ENCODE measurements at places on chromosomes 7 and 10.

DNA sequence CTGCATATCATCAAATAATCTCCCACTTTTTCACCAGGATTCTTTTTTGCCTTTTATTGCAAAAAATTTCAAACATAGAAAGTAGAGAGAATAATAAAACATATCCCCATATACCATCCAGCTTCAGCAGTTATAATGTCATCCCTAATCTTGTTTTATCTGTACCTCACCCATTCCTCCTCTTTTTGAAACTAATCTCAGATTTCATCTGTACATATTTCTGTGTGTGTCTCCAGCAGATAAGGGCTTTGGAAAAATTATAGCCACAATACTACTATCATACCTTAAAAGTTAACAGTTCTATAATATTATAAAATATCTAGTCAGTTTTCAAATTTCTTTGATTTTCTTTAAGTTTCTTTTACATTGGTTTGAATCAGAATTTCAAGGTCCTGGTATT is 7.6 kb upstream of the ENTPD1 start:
- no peak for DNase-seq

DNA sequence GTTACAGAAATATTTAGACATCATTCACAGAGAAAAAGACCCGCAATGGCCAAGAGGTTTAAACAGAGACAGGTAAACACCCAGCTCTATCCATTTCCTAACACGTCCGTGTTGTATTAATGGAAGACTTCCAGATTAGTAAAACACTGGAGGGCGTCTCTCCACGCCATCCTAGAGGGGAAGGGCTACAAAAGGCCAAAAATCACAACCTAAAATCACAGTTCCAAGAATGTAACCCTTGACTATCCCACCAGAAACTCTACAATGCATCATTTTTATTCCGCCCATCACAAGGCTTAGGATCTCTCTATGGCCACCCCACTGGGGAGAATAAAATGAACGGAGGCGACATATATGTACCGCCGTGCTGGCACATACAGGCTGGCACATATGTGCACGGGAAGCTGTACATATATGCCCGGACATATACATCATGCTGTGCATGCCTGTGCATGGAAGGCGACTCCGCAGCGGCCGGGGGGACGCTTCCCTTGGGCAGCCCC is 734 bp downstream of the PCLO start:
- DNase-seq = no peak

DNA sequence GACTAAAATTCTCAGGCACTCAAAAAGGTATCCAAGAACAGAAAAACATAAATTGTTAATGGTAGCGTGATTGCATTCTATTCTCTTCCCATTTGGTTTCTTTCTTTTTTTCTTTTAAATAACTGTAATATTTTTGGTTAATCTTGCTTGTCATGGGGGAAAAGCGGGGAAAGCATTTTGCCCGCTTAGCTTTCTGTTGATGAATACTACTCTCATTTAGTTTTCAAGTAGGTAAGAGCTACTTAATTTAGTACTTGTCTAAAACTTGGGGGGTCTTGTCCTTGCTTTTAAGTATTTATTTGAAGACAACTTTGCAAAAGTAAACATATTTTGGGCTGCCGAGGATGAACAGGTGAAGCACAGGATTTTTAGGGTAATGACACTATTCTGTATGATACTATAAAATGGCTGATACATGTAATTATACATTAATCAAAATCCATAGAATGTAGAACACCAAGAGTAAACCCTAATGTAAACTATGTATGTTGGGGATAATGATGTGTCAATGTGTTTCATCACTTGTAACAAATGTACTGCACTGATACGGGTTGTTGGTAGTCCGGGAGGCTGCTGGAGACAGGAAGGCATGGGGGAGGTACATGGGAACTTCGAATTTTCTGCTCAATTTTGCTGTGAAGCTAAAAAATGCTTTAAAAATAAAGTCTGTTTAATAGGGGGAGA is 1.7 kb downstream of the TES start:
- DNase-seq = no peak

DNA sequence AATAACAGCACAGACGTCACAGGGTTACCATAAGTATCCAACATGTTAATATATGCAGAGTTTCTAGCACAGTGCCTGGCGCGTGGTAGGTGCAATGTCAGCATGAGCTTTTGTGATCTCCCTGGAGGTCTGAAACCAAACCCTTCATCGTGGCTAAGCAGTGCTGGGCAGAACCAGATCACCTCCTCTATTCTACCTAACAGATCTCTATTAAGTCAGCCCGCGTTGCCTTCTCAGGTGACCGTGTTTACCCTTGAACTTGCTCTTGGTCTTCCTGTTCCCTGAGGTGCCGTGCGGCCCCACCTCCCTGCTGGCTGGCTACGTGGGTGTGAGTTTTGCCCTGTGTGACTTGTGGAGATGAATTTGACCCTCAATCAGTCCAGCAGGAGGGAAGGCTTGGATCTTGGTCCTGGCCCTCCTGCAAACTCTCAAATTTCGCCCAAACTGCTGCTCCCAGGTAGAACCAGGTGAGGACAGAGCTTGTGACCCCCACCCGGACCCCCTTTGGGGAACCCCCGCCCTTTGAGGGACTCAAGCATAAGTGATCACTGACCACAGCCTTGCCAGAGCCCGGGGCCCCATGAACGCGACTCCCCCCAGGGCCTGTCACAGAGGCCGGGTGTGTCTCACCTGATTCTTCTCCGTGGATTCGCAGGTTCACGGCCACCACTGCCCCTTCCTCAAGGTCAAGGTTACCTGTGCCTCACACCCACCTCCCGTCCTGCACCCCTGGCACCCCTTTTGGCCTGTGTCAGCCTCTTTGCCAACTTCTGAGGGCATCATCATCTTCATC is 54.2 kb downstream of the ELFN1 start:
- DNase-seq = no peak

GRCh38 chr10:133401981-133402725 is 8.2 kb downstream of the MTG1 start:
- DNase-seq = no peak

DNA sequence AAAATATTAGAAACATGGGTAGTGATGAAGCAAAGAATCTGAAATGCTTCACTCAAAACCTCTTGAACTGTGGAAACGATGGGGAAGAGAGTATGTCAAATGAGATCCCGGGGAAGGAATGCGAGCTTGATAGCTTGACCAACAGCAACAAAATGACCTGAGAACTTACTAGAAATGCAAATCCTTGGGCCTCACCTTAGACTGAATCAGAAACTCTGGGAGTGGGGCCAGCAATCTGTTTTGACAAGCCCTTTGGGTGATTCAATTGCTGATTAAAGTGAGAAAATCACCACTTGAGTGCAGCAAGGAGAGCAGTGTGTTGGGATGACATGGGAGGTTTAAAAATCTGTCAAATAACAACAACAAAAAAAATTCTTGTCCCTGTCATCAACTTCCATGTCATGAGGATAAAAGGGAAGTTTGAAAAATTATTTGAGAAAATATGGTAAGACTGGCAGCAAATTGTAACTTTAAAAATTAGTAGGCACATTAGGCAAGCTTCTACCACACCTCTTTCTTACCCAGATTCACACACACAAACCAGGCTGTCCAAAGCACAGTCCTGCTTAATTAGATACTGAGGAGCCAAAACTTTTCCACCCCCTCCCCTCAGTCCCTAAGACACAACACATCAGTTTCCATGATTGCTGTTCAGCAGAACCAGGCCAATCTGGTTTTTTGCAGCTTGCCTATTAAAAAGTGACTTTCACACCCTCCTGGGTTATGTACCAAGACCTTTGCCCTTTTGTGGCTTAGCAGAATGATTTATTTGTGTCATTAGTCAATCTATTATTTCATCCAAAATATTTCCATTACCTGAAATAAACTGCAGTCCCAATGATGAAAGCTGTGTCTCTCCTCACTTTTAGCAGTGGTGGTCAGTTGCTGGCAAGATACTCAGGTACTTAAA is 15.6 kb downstream of the CALCR start:
- no peak for DNase-seq

- DNase-seq = no peak
These were observed 177.6 kb downstream of the PLXDC2 start for GRCh38 chr10:19993714-19994315.

DNA sequence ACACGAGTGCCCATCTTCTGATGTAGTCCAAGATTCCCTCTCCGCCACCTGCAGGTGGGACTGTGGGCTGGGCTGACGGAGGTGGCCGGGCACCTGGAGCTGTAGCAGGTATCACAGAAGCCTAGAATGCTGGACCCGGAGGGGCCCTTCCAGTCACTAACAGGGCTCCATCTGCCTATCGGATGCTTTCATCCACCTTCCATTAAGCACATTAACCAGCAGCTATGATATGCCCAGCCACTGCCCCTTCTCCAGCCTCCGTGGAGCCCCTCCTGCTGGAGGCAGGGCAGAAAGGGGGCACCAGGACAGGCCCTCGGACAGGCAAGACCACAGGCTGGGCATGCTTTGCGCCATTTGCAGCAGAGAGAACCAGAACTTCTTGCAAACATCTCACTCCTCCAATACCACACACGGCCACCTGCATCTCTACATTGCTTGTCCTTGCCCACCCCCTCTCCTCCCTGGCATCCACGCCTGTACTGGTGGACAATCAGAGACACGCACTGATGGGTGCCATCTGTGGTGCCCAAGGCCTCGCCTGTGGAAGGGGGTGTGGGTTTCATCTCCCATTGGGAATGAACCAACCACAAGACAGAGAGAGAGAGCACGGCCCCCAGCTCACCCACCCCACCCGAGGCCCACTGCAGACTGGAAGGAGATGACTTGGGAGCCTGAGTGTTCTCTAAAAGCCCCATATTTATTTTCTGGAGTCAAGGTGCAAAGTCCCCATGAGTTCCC is 16.8 kb downstream of the PRKAG2 start:
- DNase-seq = no peak

DNA sequence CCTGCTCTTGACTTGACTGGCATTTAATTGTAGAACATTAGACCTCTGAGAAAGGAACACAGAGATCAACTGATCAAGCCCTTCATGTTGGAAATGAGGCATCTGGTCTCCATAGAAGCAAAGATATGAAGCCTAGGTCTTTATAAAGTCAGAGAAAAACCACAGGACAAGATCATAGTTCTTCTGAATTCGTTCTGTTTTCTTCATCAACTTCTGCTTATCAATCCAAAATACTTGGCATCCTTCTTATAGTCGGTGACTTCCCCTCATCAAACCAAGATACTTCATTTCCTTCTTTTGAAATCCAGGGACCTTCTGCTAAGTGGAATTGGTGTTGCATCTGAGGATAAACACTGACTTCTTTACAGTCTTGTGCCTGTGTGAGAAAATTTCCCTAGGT is 77.1 kb upstream of the PRKCQ start:
- no peak for DNase-seq

DNA sequence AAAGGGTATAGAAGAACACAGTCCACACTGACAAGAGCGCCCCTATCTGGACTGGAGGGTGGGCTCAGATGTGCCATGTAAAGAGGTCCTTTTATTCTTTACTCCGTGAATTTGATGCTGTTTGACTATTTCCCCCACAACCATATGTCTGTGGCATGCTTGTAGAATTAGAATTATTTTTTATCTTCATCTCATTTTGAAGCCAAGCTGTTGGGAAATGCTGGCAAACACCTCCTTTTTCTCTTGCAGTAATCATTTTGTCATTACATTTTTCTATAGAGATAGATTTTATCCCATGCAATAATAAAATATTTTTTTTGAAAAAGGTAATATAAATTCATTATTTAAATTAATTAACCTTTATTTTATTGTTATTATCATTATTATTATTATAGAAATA is 926.6 kb upstream of the AUTS2 start:
- no peak for DNase-seq

- no peak for DNase-seq
These were observed 1.3 kb downstream of the TFPI2 start for GRCh38 chr7:93889261-93889660.

DNA sequence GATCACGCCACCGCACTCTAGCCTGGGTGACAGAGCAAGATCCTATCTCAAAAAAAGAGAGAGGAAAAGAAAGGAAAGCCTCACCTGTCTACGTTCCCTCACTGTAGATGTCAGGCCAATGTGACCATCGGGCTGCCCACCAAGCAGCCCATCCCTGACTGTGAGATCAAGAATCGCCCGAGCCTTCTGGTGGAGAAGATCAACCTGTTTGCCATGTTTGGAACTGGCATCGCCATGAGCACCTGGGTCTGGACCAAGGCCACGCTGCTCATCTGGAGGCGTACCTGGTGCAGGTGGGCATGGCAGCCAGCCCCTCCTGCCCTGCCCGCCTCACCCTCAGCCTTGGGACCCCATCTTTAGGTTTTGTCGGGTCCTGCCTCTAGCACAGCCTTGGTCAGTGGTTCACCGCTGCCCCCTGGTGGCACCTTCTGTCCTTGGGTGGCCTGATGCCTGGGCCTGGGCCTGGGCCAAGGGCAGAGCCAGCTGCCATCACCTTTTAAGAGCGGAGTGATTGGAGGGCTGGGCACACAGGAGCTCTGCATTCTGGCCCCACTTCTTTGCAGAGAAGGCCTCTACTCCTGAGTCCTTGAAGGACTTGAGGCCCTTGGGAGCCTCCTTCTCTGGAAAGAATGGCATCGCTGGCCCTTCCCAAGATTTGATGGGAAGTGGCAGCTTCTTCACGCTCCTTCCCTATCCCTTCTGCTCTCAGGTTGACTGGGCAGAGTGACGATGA is 14.4 kb upstream of the AHCYL2 start:
- peak; percentile 82 for DNase-seq

DNA sequence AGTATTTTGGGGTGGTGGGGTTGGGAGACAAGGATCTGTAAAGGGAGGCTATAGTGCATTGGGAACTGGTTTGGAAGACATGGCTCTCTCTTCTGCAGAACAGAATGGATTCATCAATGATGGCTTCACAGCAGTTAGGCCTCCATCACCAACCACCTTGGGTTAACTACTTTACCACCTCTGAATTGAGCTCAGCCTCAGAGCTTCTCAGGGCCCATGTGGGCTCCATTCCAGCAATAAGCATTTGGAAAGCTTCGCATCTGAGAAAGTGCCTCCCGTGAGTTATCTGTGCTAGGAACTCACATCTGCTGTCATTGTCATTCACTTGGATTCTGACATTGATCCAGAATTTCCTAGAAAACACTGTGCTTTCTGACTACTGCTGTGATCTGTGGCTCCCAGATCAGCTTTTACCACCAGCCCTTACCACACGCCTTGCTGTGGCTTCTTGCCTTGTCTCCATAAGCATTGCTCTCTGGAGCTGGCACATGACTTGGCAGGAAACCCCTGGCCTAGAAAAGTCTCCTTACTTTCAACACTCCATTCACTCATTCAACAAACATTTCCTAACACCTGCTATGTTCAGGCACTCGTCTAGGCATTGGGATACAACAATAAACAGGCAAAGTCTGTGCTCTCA is 70.7 kb upstream of the ADO start:
- DNase-seq = peak; percentile 50

- DNase-seq = no peak
These were observed 27.0 kb downstream of the PDZD8 start for GRCh38 chr10:117348236-117348635.

DNA sequence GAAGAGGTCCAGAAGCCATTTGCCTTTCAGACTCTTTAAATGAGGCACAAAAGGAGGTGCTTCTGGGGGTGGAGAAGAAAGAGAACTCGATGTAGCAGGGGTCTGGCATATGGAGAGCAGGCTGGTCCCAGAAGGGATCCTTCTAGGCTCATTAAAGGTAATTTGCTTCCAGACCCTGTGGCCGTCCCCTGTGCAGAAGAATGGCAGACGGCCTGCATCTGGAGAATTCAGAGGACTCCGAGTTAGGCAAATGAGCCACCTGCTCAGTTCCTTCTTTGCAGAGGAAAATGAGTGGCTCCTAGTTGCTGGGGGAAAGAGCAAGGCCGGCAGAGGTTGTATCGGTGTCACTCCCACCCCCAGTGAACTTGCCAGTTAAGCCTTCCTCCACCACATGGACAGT is 73.8 kb upstream of the FAM180A start:
- DNase-seq = no peak
